ENCODE measurements at places on chromosomes 2 and 18. TPM values are rescaled to one million over a fixed set of nuclear protein-coding genes. Genes with fewer than 3 reads are reported as not detected.

The NCKAP5 gene
- 8.2 TPM for polyA plus RNA-seq

DNA sequence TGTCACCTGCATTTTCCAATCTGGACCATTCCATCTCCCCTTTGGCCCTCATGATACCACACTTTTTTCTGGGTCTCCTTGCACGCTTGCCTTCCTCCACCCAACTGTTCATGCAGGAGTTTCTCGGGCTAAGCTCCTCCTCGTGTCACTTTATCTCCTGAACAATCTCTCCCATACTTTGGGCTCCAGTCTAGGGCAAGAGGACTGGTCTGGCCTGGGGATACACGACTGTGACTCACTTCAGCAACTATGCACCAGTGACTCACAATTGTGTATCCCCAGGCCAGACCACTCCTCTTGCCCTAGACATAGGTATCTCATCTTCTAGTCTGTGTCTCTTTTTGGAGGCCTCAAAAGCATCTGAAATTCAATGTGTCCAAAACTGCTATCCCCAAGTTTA, 149.4 kb upstream of the PTPRM start:
- no peak for DNase-seq

GRCh38 chr2:105655244-105655643, 89.5 kb upstream of the NCK2 start:
- DNase-seq: no peak

- DNase-seq: no peak
Observed at GRCh38 chr18:228586-228985, 39.3 kb downstream of the THOC1 start.

The RGPD3 gene
- 0.43 TPM for polyA plus RNA-seq

The MYO7B gene
- polyA plus RNA-seq: 19.9 TPM

The CEP192 gene
- polyA plus RNA-seq: 46.2 TPM

The BOK gene
- 15.9 TPM for polyA plus RNA-seq

DNA sequence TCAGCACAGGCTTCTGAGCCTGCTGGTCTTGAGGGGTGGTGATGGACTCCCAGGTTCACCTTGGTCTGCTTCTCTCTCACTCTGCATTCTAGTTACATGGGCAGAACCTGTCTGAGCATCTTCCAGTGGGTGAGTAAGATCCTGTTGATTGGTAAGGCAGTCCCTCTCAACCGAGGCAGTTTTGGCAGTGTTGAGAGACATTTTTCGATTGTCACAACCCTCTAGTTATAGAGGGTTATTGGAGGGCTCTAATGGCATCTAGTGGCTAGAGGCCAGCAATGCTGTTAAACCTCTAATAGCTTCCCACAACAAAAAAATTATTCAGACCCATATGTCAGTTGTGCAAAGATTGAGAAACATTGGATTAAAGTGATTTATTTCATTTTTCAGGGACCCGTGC, 9.3 kb upstream of the MGAT5 start:
- DNase-seq: no peak
